Activated naive CD4-positive, alpha-beta T cell treated with anti-CD3 and anti-CD28 coated beads, Interleukin-2, amount 50 U/mL, for 72 hours (primary cell): ENCODE measurements at places on chromosomes 12 and 14.

- no peak for DNase-seq
These were observed 39.8 kb downstream of the SLC24A4 start for GRCh38 chr14:92362781-92363235.

DNA sequence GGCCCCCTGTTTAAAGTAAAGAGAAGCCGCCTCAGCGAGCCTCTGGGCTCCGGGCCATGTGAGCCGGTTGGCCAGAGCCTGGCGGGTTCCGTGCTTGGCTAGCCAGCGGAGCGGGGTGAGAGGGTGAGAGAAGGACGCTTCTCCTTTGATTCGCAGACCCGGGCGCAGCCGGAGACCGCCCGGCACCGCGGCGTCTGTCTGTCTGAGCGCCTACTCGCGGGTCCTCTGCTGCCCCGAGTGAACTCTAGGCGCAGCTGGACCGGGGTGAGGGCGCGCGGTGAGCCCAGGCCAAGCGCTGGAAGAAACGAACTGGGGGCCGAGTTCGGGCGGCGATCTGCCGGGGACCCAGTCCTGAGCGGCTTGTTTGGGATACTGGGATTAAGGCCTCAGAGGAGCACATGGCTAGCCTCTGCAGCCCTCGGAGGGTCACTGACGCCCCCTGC, 41.4 kb upstream of the TBX5 start:
- DNase-seq, result no peak

- DNase-seq, result no peak
These were observed 6.2 kb downstream of the SERPINA1 start for GRCh38 chr14:94382099-94382715.

DNA sequence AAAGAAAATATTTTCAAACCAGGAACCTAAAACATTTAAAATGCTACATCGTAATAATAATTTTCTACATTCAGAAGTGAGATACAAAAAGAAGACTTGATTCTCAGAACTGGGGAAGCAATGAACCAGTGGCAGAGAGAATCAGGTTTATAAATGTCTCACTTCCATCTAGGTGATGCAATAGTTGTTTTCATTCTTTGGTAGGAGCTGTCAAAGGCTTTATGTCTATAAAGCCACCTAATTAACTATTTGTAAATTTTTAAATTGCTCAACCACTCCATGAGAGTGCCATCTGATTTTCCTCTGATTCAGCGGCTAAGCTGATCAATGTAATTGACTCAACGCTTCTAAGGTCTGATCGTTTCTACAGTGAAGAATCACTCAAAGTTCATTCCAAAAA, 66.1 kb downstream of the ARMH4 start:
- no peak for DNase-seq

DNA sequence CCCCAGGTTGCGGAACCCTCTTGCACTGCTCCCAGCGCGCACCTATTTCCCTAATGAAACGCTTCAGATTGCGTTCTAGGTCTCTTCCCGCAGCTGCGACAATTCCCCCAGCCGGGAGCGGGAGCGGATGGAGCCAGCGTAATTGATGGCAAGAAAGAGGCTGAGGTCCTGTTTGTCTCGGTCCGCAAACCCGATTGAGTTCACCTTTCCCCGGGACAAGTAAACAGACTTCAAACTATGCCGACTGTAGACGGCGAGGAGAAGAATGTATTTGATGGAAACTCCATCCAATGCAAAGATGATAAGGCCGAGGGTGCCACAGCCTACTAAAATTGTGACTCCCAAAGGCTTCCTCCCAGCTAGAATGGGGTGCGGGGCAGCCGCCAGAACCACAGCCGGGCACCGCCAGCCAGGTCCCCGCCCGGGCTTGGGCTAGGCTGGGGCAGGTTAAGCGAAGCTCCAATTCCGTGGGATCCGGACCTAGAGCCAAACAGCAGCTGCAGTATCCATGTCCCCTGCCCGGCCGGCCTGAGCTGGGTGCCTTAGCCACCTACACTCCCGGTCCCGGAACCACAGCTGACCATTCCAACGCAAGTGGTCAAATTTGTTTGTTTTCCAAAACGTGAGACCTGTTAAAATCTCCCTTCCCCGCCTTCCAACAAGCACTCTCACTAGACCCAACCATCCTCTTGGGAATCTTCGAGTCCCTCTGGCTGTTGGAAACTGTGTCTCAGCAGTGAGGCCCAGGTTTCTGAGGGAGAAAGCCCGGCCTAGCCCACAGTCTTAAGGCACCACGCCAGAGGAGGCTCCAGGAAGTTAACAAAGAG, 5.5 kb downstream of the NKX2-1 start:
- DNase-seq, result no peak

DNA sequence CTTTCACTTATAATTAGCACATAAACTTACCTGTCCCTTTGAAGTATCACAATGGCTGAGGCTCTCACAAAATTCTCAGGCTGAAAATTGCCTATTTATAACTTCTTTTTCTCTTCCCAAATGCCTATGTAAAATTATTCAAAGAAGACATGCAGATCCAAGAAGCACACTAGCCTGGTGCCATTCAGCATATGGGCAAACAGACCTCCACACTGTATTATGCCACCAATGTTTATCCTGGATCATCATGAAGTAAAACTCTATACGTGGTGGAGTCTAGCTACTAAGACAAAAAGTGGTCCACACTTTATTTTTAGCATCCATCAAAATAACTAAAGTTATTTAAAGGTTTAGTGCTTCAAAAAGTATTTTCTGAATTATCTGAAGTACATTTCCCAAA, 15.8 kb downstream of the TC2N start:
- no peak for DNase-seq

GRCh38 chr12:105384916-105385535, 54.5 kb downstream of the C12orf75 start:
- DNase-seq, result no peak

GRCh38 chr12:90510948-90511347, 444.0 kb downstream of the CCER1 start:
- DNase-seq, result no peak

- DNase-seq, result no peak
These were observed 247.9 kb upstream of the RTL1 start for GRCh38 chr14:101151226-101151926.

DNA sequence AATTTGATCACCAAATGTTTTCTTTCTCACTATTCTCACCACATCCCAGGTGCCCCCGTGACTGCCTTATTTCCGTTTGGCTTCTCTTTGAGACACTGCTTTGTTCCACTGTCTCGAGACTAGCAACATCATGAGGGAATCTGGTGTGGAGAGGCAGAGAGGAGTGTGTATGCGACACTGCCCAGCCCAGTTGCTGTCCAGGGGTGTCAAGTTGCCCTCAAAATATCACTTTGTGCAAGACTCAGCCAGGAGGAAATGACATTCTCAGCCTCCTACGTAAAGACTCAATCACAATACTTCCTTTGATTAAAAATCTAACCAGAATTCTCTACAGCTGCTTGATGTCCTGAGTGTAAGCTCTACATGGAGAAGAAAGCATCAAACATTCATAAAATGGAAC, 48.2 kb upstream of the EEA1 start:
- DNase-seq, result no peak

- no peak for DNase-seq
These were observed 458.1 kb downstream of the PCNX1 start for GRCh38 chr14:71365361-71365760.

DNA sequence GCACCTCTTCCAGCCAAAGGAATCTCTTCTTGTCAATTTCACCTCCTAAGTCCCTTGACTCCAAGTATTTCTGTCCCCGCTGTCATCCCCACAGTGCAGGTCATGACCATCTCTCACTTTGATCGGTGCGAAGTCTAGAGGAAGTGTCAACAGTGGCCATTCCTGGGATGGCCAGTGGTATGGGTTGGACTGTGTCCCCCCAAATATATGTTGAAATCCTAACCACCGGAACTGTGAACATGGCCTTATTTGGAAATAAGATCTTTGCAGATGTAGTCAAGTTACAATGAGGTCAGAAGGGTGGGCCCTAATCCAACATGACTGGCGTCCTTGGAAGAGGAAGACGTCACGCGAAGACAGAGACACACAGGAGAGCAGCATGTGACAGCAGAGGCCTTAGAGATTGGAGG, 155.9 kb upstream of the PRMT8 start:
- no peak for DNase-seq

DNA sequence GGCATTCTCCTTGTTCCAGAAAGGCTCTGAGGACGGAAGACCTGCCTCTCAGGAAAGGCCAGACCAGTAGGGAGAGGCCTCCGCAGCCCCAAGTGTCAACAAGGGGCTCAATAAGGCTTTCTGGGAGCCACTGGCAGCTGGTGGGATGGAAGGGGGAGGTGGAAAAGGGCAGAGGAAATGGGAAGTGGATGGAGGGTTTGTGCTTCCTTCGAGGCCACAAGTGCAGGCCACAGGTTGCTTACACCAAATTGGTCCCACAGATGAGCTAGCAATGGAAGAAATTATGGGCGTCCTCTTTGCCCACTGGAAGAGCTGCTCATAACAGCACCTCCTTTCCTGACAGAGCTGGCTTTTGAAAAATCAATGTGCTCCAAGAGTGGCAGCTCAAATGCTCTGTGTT, 28.2 kb downstream of the P2RX4 start:
- no peak for DNase-seq

DNA sequence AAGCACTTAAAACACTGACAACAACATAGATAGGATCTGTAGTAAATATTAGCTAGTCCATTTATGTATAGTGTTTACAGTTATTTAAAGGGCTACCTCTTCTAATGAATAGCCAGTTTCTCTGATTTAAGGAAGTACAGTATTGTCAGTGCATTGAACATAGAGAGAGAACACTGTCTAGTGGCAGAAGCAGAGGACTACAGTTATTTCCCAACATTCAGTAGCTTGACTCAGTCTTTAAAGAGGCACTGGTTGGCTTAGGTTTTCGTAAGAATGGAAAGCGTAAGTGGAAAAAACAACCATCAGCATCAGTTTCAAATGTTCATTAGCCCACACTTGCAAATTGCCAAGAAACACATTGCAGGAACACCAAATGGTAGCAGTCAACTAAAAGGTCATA, 125.0 kb upstream of the HMGA2 start:
- DNase-seq, result no peak

GRCh38 chr12:1377681-1378080, 216.7 kb downstream of the FBXL14 start:
- DNase-seq, result no peak

- no peak for DNase-seq
These were observed 193.6 kb upstream of the NUDT4 start for GRCh38 chr12:93183940-93184671.

DNA sequence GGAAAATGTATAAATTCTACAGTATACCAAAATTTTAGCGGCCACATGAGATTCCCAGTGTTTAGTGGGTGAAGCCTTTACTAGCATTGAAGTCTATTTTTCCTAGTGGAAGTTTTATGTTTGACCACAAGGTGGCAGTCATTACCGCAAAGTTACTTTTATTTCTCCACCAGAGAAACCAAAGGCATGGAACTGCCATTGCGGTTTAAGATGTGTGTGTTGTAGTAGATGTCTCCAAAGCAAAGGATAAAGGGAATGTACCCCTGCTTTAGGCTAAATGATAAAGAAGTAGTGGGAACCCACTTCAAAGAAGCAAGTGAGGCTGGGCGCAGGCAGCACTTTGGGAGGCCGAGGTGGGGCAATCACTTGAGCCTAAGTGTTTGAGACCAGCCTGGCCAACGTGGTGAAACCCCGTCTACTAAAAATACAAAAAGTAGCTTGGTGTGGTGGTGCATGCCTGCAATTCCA, 140.5 kb downstream of the PRKCH start:
- peak; percentile 61 for DNase-seq

DNA sequence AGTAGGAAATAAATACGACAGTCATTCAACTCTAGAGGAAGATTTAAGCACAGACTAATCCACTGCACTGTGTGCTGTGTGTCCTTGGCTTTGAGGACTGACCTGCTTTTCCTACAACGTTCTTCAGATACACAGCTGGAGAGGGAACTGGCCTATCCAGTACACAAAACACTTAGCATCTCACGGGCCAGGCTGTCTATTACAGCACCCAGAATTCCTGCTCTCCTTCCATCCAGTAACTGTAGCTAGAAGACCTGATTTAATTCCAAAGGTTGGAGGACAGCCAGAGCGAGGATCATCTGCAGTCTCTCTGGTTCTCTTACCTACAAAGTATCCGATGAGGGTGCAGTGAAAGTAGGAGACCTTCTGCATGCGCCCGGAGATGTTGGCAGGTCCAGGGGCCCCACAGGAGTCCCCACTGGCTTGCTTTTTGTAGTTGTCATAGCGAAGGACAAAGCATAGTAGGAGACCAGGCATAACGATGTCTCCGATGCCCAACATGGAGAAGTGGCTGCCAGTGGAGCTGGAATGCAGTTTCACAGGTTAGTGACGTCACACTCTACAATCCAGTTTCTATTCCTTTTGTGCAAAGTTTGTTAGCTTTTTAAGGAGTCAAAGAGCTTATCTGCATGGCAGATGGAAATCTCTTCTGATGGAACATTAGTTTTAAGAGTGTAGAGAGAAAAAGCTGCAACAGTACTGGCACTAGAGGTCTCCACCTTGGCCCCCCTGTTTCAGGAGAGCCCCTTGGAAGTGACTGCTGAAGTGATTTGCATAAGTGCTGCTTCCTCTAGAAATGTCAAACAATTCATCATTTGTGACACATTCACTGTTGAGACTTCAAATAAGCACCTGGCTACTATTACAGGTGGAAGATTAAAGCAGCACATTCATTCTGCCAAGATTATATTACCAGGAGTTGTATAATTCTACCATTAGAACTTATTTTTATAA, 41.7 kb downstream of the ACADS start:
- no peak for DNase-seq

GRCh38 chr14:26138764-26139445, 458.9 kb downstream of the NOVA1 start:
- no peak for DNase-seq

DNA sequence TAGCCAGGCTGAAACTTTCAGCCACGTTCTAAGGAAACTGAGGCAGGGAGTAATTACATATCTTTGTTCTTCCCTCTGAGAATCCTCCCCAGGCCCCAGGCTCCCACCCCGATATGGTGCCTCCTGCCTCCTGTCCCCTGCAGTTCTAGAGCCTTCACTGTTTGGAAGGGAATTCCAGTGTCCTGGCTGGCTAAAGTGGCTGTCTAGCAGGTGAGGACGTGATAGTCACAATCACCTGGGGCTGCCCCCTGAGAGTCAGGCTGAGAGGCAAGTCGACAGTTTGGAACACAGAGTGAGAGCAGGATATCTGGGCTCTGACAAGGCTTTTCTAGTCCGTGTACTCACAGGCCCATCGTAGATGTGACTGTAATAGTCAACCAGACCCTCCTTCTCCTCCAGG, 6.3 kb upstream of the RPAP3 start:
- DNase-seq, result no peak
